ENCODE measurements at places on chromosomes 5 and 9.

DNA sequence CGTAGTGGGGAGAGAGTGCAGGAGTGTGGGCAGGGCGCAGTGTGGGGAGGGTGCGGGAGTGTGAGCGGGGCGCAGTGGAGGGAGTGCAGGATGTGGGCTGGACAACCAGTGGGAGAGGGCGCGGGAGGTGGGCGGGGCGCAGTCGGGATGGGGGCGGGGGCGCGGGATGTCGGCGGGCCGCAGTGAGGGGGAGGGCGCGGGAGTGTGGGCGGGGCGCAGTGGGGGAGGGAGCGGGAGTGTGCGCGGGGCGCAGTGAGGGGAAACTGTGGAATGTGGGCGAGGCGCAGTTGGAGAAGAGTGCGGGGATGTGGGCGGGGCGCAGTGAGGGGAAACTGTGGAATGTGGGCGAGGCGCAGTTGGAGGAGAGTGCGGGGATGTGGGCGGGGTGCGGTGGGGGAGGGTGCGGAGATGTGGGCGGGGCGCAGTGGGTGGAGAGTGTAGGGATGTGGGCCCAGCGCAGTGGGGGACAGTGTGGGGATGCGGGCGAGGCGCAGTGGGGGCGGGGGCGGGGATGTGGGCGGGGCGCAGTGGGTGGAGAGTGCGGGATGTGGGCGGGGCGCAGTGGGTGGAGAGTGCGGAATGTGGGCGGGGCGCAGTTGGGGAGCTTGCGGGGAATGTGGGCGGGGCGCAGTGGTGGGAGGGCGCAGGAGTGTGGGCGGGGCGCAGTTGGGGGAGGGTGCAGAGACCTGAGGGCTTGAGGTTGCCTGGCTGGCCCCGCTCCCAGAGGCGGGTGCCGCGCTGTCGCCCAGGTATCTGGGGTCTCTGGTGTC, at the start of gene NXNL2:
Gene NXNL2, plus strand, starts transcription at position 723 of the 770 bp plus-strand sequence. CDS start 257 bp downstream, outside the sequence.
- no peak for DNase-seq

DNA sequence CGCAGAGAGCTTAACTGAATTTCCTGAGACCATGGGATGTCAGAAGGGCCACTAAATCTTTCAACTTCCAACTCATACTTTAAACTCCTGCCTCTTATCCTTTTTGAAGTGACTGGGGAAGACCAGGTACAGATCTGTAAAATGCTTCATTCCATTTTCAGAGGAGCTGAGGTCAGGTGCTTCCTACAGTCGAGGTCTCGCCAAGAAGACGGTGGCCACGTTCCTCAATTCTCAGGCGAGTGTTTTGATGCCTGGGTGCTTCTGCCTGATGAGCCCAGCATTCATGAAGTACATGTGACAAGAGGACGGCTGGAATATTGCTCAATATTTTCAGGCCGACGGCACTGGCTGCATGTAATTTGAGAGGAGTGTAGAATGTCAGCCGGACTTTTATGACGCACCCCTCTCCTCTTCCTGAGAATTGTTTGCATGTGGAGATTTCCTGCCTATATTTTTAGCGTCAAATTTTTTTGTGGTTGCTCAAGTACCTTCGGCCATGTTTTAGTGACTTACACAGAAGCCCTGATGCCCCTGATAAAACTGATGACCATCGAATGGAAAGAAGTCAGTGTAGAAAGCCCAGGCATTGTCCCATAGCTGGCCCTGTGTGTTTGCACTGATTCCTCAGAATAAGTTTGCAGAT, 38.8 kb upstream of the GLRX start:
- peak; percentile 53 for DNase-seq

- no peak for DNase-seq
Measured at GRCh38 chr9:71681104-71681707, 87.1 kb downstream of the CEMIP2 start.

GRCh38 chr5:162360373-162360931, 292.9 kb downstream of the GABRG2 start:
- no peak for DNase-seq

GRCh38 chr5:10856683-10857337, 95.8 kb upstream of the DAP start:
- peak; percentile 58 for DNase-seq

DNA sequence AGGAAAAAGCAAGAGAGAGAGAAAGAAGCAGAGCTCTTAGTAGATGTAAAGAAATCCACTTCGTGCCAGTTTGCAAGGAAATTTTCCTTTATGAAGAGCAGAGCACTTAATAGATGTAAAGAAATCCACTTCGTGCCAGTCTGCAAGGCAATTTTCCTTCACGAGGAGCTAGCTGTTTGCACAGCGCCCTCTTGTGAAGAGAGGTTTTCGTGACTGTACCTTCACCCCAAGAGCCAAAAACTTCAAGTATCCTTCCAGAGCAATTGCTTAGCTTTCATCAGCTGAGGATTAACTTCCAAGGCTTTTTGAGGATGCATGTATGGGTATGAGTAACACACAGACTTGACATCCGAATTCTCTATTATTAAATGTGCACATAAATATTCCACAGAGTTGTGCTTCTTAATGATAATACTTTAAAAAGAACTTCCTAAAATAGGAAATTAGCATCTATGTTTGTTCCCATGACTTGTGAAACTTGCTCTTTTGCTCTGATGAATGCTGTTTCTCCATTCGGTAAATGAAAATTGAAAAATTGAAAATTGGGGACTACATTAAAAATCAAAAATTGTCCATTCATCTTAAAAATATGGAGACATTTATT, 525.6 kb downstream of the PDE4D start:
- peak; percentile 53 for DNase-seq

DNA sequence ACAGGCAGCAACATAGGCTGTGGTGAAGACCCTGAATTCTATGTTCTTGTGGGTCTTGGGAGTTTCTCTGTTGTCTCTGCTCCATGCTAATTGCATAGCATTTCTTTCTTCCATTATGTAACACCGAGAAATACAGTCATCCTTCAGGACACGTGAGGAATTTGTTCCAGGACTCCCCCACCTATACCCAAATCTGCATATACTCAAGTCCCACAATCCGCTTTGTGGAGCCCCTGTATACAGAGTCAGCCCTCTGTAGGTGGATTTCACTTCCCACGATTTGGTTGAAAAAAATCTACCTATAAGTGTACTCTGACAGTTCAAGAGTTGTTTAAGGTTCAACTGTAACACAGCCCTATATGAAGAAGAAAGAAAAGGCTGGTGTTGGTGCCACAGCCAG, 22.1 kb downstream of the ANKRD33B start:
- no peak for DNase-seq
